ENCODE measurements at places on chromosomes 16 and 17.

DNA sequence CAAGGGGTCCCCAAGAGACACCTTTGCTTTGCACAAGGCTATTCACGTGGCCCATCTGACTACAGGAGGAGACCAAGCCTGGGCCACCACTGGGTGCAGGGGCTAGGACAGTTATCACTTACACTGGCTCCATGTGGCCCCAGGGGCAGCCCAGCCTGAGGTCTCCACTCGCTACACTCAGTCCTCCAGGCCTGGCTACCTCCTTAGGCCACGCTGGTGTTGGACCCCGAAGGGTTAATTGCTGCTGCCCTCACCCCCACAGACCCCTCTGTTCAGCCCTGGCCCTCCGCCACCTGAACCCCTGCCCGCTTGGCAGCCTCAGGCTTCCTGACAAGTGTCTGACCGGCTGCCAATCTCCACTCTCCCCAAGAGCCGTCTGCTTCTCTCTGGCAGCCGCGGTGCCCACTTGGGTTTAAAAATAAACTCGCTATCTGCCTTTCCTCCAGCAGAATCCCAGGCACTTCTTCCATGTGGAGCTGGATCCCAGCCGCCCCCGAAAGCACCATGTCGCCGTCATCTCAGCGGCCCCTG is 27.8 kb downstream of the ADAM11 start:
- no peak for DNase-seq

DNA sequence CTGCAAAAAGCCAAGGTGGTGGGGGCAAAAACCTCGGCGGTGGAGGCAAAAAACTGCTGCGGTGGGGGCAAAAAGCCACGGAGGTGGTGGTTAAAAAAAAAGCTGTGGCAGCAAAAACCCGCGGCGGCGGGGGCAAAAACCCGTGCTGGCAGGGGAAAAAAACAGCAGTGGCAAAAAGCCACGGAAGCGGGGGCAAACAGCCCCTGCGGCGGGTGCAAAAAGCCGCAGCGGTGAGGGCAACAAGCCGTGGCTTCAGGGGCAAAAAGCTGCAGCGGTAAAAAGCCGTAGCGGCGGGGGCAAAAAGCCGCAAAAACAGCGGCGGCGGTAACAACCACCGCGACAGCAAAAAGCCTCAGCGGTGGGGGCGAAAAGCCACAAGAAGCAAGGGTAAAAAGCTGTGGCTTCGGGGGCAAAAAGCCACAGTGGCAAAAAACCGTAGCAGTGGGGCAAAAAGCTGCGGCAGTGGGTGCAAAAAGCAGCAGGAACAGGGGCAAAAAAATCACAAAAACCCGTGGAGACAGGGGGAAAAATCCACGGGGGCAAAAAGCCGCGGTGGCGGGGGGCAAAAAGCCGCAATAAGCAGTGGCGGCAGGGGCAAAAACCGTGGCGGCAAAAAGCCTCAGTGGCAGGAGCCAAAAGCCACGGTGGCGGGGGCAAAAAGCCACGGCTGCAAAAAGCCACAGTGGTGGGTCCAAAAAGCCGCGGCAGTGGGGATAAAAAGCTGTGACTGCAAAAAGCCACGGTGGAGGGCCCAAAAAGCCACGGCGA is 193.7 kb downstream of the SHCBP1 start:
- DNase-seq, result no peak

DNA sequence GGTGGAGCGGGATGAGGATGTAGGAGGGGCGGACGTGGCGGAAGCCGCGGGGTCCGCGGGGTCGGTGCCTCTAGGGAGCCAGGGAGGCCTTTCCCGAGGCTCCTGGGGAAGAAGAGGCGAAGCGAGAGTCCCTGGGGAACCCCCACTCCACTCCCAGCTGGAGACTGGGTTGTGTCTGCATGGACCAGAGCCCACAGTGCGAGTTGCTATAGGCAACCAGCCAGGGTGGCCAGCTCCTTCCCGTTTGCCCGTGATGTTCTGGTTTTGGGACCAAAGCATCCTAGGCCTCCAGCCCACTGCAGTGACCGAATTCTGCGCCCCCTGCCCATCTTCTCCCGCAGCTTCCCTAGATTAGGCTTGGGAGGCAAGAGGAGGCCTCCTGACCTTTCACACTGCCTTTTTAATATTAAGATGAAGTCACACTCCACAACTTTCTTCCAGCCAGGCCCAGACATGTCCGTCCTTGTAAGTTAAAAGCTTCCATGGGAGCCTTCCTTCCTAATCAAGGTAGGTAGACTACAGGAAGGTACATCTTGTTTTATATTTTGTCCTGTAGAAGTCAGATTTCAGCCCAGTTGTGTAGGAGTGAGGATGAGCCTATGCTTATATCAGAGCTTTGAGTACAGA is 469 bp downstream of the AMZ2 start:
- DNase-seq, result peak; percentile 66

GRCh38 chr17:48463526-48463925 is 33.5 kb upstream of the SKAP1 start:
- no peak for DNase-seq

DNA sequence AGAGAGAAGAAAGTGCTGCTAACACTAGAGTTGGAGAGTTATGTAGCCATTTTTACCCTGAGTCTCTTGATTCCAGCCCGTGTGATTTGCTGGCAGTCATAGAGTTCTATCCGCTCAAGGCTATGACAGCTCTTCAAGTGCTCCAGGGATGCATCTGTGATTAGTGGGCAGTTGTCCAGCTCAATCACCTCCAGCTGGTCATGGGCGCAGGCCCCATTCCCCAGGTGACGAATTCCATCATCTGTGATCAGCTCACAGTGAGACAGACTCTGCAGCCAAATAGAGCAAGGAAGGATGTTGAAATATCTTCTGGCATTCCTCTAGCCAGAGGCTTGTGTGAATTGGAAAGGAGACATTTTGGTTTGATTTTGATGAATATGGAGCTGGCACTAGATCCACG is 38.4 kb upstream of the STAC2 start:
- DNase-seq, result no peak

GRCh38 chr16:13150181-13150885 is 248.9 kb downstream of the SHISA9 start:
- no peak for DNase-seq

All from EL (cell line).